CD4-positive, alpha-beta T cell treated with Interleukin-21 for 1 hour (primary cell): ENCODE measurements at places on chromosomes 1 and 21.
A peak's percentile ranks its signal among the peaks of the same experiment; 100 is the strongest.

GRCh38 chr1:59025898-59026426, 242.1 kb upstream of the JUN start:
- no peak for DNase-seq

DNA sequence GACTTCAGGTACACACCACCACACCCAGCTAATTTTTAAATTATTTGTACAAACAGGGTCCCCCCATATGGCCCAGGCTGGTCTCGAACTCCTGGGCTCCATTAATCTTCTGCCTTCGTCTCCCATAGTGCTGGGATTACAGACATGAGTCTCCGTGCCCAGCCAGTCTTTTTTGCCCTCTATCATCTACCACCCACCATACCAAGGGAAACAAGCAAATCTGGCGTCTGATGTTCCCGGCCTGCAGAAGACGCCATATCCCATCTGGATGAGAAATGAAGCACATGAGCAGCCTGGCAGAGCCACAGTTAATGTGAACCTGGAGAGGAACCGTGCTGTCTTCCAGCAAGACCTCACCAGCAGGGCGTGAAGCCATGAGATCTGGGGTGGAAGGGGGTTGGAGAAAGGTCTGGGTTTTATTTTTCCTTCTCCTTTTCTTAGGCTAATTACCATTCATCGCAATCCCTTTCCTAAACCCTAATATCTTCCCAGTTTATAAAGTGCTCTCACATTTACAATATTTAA, 1.8 kb upstream of the PRELP start:
- no peak for DNase-seq

DNA sequence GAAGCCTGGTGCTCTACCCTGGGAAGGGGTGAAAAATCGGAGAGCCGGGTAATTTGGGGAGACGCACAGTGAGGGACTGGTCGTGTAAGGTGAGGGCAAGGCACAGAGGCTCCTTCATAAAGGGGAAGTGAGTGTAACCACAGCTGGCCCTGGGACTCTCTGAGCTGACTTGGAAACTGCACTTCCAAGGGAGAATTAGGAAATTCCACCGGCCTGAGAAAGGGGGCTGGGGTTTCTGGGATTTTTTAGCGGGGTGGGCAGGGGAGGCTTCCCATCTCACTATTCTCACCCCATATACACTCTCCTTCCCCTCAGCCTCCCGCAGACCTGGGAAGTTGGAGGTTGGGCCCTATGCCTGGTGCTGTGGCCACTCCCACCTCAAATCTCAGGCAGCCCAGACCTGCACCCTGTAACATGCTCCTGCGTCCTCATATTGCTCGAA, 88.3 kb upstream of the IPO9 start:
- no peak for DNase-seq

- DNase-seq, result no peak
Measured at GRCh38 chr1:18998016-18998724, 41.7 kb upstream of the IFFO2 start.

DNA sequence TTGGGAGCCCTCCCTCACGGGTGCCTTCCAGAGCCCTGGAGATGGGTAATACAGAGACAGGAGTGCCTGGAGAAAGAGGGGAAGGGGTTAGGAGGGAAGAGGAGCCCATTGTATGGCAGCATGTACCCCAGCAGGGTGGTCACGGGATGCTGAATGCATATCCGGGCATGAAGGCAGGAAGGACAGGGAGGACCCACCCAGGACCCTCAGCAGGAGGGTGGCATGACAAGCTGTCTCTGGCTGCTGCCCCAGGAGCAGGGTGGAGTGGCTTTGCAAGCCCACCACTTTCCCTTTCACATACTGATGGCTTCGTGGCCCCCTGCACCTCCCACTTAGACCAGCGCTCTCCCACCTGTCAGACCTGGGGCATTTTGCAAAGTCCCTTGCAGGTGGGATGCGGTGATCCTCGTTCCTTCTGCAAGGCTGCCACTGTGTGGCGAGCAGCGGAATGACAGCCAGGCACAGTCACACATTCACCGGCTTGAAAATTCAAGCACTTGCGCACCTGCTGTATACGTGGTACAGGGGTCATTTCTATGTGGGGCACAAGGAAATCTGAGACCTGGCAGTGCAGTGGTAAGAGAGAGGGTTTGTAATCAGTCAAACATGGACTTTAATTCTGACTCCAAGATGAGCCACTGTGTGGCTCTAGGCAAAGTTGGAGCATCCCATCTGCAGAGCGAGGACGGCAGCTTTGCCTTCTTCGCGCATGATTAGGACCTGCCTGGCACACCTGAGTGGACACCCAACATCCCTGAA, 53.2 kb upstream of the TMEM51 start:
- peak; percentile 29 for DNase-seq

- no peak for DNase-seq
Measured at GRCh38 chr1:228044961-228045360, 37.5 kb upstream of the ARF1 start.

DNA sequence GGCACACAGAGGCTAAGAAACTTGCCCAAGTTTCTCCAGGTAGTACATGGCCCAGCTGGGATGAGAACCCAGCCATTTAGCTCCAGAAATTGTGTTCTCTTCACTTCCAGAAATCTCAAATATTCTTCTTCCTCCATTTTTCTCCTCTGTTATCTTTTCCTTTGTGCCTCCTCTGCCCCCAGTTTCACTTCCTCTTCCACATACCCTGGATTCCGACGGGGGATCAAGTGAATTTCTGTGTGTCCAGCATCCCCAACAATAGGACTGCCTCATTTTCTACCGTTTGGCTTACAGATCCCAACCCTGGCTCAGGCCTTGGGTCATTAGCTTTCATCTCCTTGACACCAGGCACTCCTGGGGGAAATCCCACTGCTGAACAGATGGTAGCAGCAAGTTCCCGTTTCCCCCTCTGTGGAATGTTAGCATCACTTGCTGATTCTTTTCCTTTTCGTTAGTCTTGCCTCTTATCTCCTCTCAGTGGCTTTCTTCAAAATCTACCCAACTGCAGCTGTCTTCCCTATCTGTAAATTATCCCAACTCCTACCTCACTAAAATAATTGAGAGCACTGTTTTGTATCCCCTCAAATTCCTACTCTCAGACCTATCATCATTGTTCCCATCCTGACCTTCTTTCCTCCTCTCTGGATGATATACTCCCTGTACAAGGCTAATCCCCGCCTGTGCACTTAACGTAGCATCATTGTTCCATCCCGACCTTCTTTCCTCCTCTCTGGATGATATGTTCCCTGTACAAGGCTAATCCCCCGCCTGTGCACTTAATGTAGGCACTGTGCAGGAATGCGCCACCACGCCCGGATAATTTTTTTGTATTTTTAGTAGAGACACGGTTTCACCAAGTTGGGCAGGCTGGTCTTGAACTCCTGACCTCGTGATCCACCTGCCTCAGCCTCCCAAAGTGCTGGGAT, 36.5 kb downstream of the SCCPDH start:
- DNase-seq, result no peak

- DNase-seq, result no peak
Measured at GRCh38 chr1:87056974-87057373, 142.5 kb downstream of the HS2ST1 start.

GRCh38 chr1:35535243-35535642, 22.0 kb downstream of the KIAA0319L start:
- no peak for DNase-seq

DNA sequence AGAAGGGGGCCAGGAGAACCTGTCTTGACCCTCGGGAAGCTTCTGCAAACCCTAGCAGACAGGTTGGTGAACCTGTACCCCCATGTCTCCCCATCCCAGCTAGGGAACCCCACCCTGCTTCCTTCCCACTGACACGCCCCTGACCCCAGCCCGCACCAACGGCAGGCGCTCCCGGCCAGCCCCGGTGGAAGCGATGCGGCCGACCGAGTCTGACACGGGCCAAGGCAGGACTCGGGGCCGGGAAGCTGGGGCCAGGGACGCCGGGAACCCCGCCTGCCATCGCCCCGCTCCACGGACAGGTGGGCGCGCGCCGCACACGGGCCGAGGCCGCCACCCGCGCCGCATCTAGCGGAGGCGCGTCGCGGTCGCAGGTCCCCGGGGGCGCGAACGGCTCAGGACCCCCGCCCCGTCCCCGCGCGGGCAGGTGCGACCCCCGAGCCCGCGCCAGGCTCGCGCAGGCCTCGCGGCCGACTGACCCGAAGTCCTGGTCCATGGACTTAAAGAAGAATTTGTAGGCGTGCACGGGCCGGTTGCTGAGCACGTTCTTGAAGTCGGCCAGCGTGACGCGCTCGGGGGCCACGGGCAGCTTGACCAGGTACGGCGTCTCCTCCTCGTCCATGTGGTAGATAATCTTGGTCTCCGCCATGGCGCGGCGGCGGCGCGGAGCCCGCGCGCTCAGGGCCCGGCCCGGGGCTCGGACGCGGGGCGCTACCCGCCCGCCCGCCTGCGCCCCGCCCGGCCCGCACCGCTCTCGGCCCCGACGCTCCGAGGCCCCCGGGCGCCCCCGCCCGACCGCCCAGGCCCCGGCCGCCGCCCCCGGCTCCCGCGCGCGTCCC, 580 bp downstream of the DVL1 start:
- no peak for DNase-seq

DNA sequence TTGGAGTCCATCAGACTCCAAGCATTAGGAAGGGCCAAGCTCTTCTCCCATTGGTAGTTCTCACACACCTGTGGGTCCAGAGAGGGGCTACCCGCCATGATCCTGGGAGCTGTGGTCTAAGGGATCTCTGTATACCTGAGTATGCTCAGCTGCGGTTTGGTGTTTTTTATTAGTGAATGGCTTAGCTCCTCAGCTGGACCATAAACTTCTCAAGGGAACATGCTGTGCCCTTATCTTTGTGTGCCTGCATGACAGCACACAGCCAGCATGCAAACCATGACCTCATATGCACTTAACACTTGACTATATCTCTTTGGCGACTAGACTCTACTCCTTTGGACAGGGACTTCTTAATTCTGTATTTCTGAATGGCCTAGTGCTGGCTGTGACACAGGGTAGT, 94.5 kb downstream of the CD58 start:
- DNase-seq, result no peak

- no peak for DNase-seq
Measured at GRCh38 chr1:166297993-166298392, 131.2 kb upstream of the FAM78B start.

- no peak for DNase-seq
Measured at GRCh38 chr1:74548961-74549750, 36.7 kb upstream of the LRRC53 start.

DNA sequence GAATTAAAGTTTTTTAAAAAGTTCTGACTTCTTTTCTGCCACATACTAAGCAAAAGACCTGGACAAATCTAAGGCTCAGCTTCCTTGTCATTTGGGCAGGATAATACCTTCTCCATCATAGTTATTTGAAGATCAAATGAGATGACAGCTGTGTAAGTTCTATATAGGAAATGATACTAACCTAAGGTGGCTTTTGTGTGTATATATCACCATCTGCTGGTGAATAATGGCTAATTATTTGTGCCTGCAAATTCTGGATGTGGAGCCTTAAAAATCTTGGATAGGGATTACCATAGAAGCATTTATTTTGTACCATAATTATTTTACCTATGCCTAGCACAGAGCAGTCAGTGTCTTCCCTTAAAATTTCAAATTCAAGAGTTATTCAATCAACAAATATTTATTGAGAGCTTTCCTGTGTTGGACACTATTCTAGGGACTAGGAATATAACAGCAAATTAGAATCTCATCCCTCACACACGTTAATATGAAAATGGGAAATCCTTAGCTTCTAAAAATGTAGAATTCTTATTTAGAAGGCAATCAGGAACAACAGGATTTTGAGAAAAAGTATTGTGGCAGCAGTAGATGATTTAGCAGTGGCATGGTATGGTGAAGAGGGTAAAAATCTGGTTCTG, 89.8 kb downstream of the TMEM200B start:
- DNase-seq, result peak; percentile 58

- DNase-seq, result peak; percentile 49
Measured at GRCh38 chr1:156319664-156320063, 18.4 kb downstream of the CCT3 start.

GRCh38 chr1:113118266-113118665, 45.3 kb downstream of the LRIG2 start:
- no peak for DNase-seq

- no peak for DNase-seq
Measured at GRCh38 chr1:89552471-89553081, 27.9 kb downstream of the LRRC8B start.

DNA sequence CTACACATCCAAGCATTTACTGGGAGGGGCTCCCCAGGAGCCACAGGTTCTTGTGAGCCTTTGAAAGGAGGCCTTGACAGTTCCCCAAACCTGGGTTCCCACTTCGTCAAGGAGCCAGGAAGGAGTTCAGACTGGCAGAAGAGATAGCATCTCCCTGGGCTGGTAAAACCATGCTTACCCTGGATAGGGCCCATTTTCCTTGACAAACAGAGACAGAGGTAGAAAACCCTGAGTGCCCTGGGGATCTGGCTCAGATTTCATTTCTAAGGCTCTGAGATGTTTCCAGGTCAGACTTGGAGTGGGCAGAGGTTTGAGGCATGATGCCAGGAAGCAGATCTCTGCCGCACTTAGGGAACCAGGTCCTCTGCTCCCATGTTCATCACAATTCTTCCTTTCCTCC, 2.7 kb downstream of the ETNK2 start:
- no peak for DNase-seq

DNA sequence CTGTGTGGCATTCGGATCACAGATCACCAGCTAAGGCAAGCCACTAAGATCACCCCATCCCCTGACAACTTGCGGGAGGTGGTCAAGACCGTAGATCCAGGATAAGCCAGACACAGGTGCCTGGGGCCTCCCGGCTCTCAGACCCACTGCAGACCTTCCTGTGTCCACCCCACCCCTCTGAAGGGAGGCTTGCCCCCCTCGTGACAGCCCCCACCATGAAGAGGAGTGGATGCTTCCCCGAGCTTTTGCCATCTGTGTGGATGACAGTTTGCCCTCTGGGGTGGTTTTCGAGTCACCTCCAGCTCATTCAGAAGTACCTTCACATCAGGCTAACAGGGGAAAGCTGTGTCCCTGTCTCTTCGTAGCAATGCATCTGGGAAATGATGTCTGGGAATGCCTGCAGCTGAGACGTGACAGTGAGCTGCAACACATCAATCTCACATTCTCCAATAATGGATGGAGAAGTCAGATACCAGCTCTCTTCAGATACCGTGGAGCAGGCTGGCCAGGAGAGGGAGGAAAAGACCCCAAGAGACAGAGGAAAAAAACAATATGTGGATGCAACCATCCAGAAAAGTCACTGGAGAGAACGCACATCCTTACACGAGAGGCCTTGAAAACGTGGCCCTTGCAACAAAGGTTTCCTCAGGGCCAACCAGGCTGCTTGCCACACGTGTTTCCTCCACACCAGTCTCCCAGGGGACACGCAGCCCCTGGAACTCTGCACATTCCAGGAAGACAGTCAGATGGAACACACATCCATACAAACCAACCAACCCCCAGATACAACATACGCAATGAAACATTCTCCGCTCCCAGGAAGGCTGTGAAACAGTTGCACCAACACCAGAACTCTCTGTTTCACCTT, 20.4 kb upstream of the FHAD1 start:
- DNase-seq, result no peak
